ENCODE measurements at places on chromosomes 16 and 17.

DNA sequence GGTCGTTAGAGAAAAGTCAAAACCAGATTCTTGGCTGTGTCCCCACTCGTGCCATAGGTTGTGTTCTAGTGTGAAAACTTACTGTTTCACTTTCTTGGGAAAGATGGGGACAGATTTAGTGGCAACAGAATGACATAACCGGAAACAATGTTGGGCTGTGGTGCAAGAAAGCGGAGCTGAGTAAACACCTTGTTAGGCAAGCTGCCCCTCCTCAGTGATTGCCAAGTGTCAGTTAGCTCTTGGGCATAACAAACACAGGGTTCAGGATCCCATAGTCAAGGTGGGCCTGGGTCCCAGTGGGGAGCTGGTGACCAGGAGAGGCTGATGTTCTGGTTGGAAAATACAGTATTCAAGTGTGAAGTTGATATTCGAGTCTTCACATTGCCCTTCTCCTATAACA is 15.4 kb downstream of the UBN1 start:
- no peak for DNase-seq

DNA sequence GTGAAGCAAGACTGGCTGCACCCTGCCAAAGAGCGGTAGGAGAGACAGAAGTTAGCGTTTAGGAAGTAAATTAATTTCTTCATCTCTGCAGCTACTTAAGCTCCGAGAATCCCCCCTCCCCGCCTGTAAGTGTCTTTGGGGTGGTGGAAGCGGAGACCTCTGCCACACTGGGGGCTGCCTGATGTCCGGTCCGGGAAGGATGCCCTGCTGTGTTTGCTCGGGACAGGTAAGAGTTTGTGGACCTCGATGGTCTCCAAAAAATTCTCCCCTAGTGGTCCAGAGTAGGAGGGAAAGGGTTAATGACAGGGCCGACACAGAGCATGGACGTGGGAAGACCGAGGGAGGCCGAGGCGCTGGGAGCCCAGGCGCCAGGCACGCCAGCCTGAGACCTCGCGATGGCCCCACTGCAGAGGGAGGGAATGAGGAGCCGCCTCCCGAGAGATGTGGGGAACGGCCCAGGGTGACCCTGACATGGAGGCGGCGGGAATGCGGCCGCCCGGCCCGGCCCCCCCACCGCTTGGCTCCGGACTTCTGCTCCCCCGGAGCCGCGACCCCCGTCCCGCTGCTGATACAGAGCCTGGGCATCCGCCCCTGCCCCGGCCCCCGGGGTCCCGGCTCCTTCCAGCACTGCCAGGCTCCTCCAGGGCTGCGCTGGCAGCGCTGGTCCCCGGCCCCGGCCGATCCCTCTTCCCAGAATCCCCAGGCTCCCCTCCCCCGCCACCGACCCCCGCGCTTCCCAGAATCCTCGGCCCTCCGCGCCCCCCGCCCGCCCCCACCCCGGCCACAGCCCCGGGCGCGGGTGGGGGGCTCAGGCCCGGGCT is 680 bp downstream of the ZNF629 start:
- peak; percentile 61 for DNase-seq

- DNase-seq: no peak
Measured at GRCh38 chr17:38591759-38592241, 14.0 kb downstream of the SRCIN1 start.

- no peak for DNase-seq
Measured at GRCh38 chr16:77611386-77611785, 110.9 kb upstream of the NUDT7 start.

DNA sequence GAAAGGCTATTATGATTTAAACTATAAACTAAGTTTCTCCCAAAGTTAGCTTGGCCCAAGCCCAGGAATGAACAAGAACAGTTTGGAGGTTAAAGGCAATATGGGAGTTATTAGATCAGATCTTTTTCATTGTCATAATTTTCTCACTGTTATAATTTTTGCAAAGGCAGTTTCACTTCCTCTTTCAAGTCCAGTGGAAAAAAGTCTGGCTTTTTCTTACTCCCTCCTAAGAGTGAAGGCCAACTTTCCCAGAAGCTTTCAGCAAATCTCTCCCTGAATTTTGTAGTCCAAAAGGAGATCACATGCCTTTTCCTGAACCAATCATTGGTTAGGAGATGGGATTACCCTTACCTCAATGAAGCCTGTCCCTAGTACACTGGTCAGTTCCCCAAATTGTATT is 9.1 kb upstream of the BLMH start:
- no peak for DNase-seq

- peak; percentile 73 for DNase-seq
Measured at GRCh38 chr17:77208217-77208808, 67.5 kb downstream of the SEC14L1 start.

- no peak for DNase-seq
Measured at GRCh38 chr16:5214466-5214865, 116.9 kb upstream of the EEF2KMT start.

GRCh38 chr17:67509390-67510287 is 132.6 kb downstream of the PITPNC1 start:
- no peak for DNase-seq

GRCh38 chr17:64348666-64349065 is 42.0 kb downstream of the PECAM1 start:
- DNase-seq: no peak

- DNase-seq: no peak
Measured at GRCh38 chr17:27218041-27218440, 75.9 kb upstream of the WSB1 start.

GRCh38 chr16:11748404-11749254 is 6.0 kb upstream of the TXNDC11 start:
- no peak for DNase-seq

DNA sequence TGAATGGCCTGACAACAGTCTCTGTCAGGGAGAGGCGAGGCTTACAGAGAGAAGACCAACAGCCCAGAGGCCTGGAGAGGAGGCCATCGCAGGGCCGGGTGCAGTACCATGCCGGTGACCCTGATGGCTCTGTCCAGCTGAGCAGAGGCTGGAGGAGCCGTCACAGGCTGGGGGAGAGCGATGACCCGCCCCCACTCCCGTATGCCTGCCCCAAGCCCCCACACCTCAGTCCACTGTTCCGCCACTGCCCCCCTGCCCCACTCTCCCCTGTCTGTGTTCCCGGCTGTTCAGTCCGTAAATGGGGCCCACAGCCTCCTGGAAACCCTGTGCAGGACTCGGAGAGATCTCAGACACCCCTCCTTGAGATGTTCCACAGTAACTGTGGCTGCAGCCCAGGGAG is 12.8 kb upstream of the FAM83G start:
- DNase-seq: no peak

GRCh38 chr17:36592716-36593321 is 1.1 kb downstream of the DHRS11 start:
- no peak for DNase-seq

GRCh38 chr17:13634021-13634420 is 32.3 kb upstream of the HS3ST3A1 start:
- DNase-seq: no peak

DNA sequence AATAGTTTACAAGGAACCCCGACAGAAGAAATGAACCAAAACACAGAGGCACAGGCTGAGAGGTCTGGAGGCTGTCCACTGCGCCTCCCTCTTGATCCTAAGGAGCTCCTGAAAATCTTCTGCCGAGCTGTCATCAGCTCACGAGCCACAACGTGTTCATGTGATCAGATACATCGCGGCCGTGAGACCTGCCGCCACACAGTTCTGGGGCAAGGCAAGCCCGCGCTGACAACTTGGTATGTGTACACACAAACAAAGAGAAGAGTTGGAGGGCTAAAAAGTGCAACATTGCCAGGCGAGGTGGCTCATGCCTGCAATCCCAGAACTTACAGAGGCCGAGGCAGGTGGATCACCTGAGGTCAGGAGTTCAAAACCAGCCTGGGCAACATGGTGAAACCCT is 7.6 kb downstream of the EXOC7 start:
- DNase-seq: no peak

DNA sequence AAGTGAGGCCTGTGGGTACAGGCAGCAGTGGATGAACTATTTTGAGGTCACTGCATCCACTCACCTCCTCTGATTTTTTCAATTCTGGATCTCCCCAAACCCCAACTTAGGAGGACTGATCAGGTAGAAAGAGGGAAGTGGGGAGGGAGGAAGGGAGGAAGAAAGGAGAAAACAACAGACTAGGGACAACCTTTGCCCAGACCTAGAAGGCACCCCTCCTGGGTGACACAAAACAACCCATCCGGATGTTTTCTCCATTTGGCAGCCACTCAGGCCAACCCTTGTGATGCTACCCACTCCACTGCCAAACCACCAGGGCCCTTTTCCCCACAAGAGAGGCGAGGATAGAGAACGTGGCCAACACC is 2.7 kb downstream of the ORMDL3 start:
- DNase-seq: no peak
